ENCODE measurements at places on chromosomes 12 and 14.

GRCh38 chr12:132858718-132859266 lies 28.6 kb downstream of the CHFR start:
- DNase-seq, result no peak

DNA sequence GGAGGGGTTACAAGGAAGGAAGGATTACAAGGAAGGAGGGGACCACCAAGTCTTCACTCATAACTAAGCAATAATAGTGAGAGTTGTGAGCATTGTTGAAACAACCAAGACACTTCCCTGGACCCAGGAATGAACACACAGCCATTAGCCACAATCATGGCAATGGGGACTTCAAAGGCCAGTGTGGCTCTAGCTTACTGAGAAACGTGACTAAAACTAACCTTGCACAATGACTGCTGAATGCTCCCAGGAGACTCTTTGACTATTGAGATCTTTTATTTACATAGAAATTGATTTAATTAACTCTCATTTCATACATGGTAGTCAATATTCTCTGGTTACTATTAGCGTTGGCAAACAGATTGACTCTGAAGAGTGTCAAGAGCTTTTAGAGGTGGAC lies 263.0 kb upstream of the SOX5 start:
- no peak for DNase-seq

- no peak for DNase-seq
Observed at GRCh38 chr12:53659571-53659981, 16.3 kb downstream of the ATP5MC2 start.

DNA sequence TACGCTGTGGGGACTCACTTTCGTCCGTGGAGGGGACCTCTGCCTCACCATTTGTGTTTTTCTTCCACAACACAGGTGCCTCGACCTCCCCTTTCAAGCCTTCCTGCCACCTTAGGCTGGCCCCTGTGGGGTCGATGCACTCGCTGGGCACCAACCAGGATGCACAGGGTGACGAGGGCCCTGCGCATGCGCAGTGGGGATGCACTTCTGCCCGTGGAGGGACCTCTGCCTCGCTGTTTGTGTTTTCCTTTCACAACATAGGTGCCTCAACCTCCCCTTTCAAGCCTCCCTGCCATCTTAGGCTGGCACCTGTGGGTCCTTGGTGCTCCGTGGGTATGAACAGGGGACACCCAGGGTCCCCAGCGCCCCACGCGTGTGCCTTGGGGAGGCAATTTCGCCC lies 356.8 kb downstream of the ALG10 start:
- no peak for DNase-seq

- DNase-seq, result no peak
Observed at GRCh38 chr14:60301685-60302084, 52.7 kb downstream of the PPM1A start.

DNA sequence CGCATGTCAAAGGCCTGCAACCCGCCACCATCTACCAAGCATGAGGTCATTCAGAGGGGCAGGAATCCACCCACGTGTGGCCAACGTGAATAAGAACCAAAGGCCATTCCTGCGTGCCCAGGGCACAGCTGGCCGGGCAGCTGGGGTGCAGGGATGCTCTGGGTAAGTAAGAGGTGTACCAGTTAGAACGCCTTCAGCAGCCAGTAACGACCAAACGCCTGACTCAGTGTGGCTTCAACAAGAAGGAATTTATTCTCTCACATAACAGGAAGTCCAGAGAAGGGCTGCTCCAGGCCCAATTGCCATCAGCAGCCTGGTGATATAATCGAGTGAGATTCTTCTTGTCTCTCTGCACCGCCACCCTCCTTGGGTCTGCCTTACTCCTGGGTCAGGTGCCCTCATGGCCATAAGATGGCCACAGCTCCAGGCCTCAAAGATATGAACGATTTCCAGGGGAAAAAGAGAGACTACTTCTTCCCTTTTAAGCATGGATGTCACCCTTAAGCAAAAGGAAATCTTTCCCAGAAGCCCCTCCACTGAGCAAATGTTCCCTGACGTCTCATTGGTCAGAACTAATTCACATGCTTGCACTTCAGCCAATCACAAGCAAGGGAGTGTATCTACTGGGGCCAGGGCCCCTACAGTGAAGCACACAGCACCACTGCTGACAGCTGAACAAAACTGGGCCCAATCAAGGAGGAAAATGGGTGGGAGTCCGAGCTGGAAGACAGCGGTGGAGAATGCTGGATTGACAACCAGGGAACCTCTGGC lies 7.3 kb downstream of the TTC7B start:
- DNase-seq, result no peak

- no peak for DNase-seq
Observed at GRCh38 chr14:68616221-68616902, 176.5 kb downstream of the ZFP36L1 start.

GRCh38 chr14:46574978-46575375 lies 76.6 kb downstream of the RPL10L start:
- no peak for DNase-seq

DNA sequence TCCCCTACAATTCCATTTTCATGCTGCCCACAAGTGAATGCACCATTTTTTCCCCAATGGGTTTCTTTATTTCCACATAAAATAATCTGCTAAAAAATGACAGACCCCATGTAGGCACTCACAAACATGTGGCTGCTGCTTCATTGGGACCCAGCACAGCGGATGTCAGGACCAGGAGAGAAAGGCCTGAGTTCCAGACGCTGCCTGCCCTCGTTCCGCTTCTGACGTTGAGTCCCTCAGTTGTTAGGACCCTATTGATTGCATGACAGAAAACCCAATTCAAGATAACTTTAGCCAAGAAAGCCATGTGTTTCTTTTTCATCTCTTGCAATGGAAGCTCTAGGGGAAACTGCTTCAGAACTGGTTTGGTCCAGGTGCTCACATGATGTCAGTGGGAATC lies 34.6 kb downstream of the ADGRD1 start:
- DNase-seq, result no peak

DNA sequence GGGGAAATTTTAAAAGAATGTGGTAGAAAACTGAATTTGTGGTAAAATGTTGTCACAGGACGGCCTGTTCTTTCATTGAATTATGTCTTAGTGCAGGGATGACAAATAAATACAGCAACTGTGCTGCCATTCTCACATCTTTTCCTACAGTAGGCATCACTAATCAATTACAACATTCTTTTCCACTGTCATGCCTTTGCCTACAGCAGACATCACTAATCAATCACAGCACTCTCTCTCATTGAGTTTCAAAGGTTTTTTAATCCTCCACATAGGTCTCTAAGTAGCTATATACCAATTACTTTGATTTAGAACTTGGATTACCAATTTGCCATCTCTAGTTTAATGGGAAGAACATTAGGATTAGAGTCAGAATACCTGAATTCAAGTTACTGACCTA lies 30.1 kb downstream of the NTF3 start:
- DNase-seq, result no peak

GRCh38 chr12:13941258-13942249 lies 39.8 kb downstream of the GRIN2B start:
- no peak for DNase-seq

GRCh38 chr12:132123970-132124765 lies 20.0 kb downstream of the DDX51 start:
- DNase-seq, result no peak

GRCh38 chr12:57461917-57462250 lies 2.3 kb downstream of the GLI1 start:
- DNase-seq, result no peak

GRCh38 chr12:13799574-13799973 lies 181.8 kb downstream of the GRIN2B start:
- no peak for DNase-seq

- DNase-seq, result no peak
Observed at GRCh38 chr12:124456652-124457152, 110.7 kb downstream of the NCOR2 start.

DNA sequence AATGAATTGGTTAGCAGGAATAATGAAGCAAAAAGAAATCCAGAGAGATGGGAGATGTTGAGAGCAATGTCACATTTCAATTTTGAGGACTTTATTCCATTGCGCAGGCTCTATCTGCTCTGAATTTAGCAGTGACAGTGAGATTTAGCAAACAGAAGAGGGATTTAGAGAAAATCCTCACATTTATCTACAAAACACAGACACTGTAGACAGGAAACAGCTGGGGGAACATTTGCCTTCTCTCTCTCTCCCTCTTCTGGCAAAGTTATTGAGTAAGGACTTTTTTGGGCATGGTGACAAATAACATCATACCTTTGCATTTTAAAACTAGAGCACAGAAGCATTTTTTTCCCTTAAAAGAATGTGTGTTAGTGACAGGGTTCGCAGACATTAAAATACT lies at the start of gene IGF1:
Gene IGF1 (minus strand): TSS at position 158 of the 400 bp plus-strand sequence. CDS start 182 bp downstream, outside the sequence.
- no peak for DNase-seq

GRCh38 chr12:122226366-122227125 lies 694 bp upstream of the DIABLO start:
- DNase-seq, result no peak

GRCh38 chr12:82486524-82487235 lies 128.4 kb downstream of the METTL25 start:
- no peak for DNase-seq

GRCh38 chr14:27435923-27436670 lies 838.3 kb upstream of the NOVA1 start:
- no peak for DNase-seq

- peak; percentile 98 for DNase-seq
Observed at GRCh38 chr14:51547260-51547659, 104.5 kb upstream of the FRMD6 start.

- DNase-seq, result no peak
Observed at GRCh38 chr12:92539110-92539749, 163.6 kb upstream of the PLEKHG7 start.

DNA sequence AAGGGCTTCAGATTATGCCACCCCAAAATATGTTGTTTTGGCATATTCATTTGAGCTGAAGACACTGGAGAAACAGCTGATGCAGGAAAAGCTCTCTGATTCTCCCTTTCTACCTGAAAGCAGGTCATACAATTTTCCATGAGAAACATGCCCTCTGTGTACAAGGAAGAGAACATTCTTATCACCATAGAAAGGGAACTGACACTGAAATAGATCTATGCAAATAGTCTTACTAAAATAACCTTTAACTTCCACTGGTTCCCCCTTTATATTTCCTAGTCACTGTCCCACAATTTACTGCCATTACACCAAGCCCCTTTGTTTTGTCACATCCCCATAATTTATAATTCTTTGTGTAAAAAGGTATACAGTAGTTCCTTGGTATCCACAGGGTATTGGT lies 9.6 kb upstream of the PHC1 start:
- DNase-seq, result no peak

GRCh38 chr14:25086821-25087396 lies 37.0 kb upstream of the STXBP6 start:
- no peak for DNase-seq

GRCh38 chr14:71311061-71311460 lies 403.8 kb downstream of the PCNX1 start:
- no peak for DNase-seq

- DNase-seq, result no peak
Observed at GRCh38 chr14:37708481-37708880, 113.1 kb downstream of the TTC6 start.

GRCh38 chr14:54488318-54488645 lies 498 bp downstream of the GMFB start:
- DNase-seq, result no peak

DNA sequence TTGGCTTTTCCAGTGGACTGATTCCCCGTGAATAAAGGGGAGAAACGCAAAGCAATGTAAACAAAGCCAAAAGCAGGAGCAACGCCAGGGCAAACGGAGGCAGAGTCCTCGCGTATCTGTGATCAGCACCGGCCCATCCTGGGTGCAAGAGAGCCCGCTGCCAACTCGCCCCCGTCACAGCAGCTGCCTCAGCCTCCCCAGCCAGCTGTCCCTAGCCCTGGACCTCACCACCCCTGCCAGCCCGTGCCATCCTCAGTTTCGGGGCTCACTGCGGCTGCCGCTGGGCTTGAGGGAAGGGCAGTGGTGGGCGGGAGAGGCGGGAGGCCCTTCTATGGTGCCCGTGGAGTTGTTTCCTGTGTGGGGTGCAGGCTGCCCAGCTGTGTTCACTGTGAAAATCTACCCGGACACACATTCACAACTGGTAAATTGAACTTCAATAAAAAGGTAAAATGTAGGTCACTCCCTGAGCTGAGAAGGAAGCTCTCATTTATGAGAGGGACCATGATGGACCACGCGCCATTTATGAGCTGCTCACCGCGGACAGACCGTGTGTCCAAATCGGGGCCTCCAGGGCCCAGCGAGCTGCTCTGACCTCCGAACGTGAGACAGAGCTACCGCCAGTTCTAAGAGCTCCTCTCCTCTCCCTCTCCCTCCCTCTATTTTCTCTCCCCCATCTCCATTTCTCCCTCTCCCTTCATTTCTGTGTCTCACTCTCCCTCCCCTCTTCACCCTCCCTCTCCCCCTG lies 330.5 kb upstream of the SFSWAP start:
- DNase-seq, result no peak

GRCh38 chr12:113470871-113471618 lies 626 bp downstream of the LHX5 start:
- DNase-seq, result no peak

DNA sequence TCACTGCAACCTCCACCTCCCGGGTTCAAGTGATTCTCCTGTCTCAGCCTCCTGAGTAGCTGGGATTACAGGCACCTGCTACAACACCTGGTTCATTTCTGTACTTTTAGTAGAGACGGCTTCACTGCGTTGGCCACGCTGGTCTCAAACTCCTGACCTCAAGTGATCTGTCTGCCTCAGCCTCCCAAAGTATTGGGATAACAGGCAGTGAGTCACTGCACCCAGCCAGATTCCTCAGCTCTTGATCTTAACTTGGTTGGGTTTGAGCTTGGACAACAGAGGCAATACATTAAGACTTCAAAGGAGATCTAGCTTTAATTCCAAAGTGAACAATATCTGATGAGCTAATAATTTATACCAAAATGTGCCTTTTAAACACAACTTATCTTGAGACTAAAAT lies 5.6 kb downstream of the DAZAP2 start:
- DNase-seq, result no peak

DNA sequence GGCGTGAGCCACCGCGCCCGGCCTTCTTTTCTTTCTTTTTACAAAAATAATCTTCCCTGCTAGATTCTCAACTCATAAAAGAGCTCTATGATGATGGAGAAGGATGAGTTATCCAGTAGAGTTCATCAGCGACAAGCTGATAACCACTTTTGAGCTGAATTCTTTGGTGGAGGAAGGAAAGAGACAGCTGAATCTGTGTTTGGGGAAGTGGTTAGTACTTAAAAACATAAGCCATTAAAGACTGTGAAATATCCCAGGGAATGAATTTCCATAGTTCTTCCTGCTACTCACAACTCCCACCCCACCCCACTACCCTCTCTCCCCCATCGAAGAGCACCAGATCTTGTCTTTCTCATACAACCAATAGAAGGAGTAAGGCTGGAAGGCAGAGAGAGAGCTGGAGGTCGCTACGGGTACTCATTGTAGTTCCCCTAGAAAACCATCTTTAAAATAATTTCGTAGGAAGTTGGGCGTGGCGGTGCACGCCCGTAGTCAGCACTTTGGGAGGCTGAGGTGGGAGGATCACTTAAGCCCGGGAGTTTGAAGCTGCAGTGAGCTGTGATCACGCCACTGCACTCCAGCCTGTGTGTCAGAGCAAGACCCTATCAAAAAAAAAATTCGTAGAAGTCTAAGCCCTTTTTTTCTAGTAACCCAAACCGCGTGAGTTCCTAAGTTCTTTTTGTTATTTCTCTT lies 647 bp upstream of the ESPL1 start:
- no peak for DNase-seq

Data from brain pericyte (primary cell).